Activated CD4-positive, CD25-positive, alpha-beta regulatory T cell (primary cell): ENCODE measurements at places on chromosomes 6 and 20.

- no peak for DNase-seq
Observed at GRCh38 chr6:168734523-168734922, 293.5 kb downstream of the SMOC2 start.

DNA sequence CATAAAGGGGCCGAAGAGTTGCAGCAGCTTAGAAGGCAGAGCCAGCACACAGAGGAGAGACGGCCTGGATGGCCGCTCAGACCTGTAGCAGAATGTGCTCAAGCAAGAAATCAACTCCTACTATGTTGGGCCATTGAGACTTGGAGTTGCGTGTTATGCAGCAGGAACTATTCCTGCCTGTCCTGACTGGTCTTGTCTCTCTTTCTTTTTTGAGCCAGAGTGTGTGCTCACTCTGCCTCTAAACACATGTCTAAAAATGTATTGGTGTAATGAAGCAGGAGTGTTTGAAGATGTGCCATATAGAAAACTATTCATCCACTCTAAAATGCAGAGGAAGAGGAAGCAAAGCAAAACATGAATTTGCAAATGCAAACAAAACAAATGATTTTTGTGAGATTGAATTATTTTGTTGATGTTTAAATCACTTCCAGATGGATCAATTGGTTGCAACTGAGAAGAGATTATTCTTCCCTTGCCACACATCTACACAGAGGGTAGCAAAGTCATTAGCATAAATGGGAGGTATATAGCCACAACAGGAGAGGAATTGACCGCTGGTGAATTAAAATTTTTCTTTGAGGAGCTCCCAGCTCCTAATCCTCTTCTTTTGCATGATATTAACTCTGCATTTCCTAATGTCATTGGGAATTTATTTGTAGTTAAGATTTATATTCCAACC is 20.4 kb upstream of the SYNJ2 start:
- DNase-seq, result no peak

GRCh38 chr6:146146836-146147235 is 118.0 kb downstream of the GRM1 start:
- DNase-seq, result no peak

DNA sequence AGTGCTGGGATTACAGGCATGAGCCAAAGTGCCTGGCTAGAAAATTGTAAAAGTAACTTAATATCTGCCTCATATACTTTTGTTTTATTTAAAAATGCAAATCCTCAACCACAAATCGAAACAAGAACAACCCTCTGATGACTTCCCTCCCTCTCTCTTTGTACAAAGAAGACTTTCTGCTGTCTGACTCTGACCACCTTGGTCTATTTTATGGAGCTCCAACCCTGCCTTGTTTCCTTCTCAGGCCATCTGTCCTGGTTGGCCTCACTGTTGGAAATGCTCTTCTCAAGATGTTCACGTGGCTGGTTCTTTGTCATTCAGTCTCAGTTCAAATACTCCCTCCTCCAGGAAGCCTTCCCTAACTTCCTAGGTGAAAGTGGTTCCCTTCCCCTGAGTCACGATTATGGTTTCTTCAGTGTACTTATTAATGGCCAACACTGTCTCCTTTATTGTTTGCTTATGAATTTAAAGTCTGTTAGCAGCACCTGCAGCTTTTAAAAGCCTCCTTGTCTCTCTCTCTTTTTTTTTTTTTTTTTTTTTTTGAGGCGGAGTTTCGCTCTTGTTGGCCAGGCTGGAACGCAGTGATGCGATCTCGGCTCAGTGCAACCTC is 151.5 kb upstream of the SALL4 start:
- no peak for DNase-seq

- peak; percentile 67 for DNase-seq
Observed at GRCh38 chr6:73519926-73520687, 725 bp downstream of the EEF1A1 start.

GRCh38 chr6:50361641-50362331 is 312.1 kb upstream of the DEFB112 start:
- no peak for DNase-seq

GRCh38 chr6:104887350-104887749 is 27.6 kb upstream of the HACE1 start:
- DNase-seq, result no peak

GRCh38 chr6:18527836-18528743 is 140.9 kb downstream of the RNF144B start:
- DNase-seq, result no peak

DNA sequence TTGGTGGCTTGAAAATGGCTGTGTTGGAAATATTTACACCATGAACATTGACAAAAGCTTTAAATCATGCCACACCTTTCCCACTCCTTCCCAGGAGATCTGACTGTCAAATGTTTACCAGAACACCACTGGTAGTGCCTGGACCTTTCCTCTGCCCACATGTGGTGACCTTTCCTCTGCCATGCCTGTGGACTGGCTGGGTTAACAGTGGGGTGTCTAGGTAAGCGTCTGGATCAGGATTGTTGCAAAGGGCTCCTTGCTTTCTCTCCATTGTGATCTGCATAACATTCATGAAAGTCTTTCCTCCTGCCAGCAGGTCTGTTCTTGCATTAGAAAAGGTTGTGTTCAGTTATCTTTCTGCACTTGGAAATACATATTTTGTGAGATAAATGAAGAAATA is 572.7 kb downstream of the DHX35 start:
- no peak for DNase-seq

GRCh38 chr6:168981187-168981586 is 272.5 kb downstream of the THBS2 start:
- DNase-seq, result no peak

GRCh38 chr6:4280707-4281106 is 145.3 kb upstream of the ECI2 start:
- no peak for DNase-seq

GRCh38 chr6:34249469-34250261 is 859 bp upstream of the SMIM29 start:
- no peak for DNase-seq

- no peak for DNase-seq
Observed at GRCh38 chr6:83417880-83418663, 12.8 kb downstream of the ME1 start.

- peak; percentile 37 for DNase-seq
Observed at GRCh38 chr20:62159839-62160238, 16.3 kb downstream of the SS18L1 start.

GRCh38 chr6:165552248-165552736 is 110.7 kb downstream of the PDE10A start:
- DNase-seq, result no peak

GRCh38 chr20:43955750-43956191 is 41.1 kb downstream of the TOX2 start:
- DNase-seq, result no peak

- no peak for DNase-seq
Observed at GRCh38 chr20:57071283-57071731, 195.1 kb downstream of the BMP7 start.

DNA sequence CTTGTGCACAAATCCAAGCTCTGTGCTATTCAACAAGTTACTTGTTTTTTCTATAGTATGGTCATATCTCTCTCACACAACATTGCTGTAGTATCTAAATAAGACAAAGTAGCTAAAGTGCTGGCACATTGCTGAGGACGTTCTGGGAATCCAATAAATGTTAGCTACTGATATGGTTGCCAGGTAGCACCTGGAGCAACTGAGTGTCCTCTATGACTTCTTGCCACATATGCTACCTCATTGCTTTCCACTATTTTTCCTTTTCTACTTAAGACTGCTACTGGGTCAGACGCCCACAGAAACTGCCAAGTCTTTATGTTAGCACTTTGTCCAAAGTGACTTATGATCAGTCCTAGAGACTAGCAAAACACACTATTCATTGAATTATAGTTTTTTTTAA is 85.3 kb downstream of the SYCP2 start:
- no peak for DNase-seq

DNA sequence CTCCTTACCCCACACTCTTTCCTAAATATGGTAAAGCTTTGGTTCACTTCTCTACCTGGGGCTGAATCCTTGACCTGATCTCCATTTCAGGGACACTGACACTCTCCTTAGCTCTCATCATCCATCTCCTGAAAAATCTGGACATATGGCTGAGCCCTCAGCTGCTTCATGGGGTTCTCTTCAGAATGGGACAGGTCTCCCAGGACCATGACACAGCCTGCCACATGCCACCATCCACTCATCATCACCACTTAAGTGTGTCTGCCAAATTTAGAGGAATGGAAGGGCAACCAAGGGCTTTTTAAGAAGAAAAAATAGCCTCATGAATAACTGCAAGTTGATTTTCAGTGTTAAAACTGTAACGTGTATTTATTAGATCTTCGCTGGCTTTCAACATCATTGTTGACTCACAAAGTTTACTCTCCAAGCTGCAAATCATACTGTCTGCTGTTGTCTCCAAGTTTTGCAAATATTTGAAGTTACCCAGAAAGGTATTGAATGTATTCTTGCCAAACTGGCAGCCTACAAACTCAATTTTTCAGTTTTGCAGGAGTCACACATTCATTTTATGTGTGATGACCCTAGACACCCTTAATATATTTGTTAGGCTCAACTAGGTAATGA is 41.1 kb downstream of the HS3ST5 start:
- DNase-seq, result no peak

DNA sequence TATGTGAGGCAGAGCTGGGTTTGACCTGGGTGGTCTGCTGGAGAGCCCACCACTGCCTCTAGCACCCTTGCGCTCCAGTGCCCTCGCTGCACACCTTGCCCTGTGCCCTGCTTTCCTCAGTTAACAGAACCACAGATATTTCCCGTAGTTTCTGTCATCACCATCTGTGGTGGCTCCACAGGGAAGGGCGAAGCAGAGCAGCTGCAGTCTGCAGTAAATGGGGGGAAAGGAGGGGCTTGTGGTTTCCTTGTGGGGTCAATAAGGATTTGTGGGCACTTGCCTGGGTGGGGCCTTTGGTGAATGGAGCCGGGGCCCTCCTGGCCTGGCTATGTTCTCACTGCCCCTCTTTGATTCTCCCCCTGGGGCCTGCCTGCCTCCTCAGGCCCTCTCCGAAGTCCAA is 21.2 kb upstream of the CCDC167 start:
- no peak for DNase-seq

DNA sequence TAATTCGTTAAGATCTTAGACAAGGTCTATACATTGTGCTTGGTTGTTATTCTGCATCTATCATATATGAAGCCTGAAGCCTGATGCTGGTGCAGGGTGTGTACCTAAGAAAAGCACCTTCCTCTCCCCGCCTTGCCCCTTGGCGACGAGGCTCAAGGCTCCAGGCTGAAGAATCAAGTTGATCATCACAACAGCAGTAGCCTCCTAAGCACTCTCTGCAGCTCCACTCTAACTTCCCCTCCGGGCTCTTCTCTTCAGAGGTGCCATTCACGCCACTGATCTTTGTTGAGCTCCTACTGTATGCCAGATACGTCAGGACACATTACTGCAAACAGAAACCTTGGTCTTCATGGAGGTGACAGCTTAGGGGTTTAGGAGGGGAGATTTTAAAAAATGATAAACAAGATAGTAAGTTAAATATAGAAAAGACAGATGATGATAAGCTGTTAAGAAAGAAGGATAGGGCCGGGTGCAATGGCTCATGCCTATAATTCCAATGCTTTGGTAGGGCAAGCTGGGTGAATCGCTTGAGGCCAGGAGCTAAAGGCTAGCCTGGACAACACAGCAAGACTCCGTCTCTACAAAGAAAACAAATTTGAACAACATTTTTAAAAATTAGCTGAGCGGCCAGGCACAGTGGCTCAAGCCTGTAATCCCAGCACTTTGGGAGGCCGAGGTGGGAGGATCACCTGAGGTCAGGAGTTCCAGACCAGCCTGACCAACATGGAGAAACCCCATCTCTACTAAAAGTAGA is 38.4 kb upstream of the ZNF217 start:
- no peak for DNase-seq

- no peak for DNase-seq
Observed at GRCh38 chr6:73710470-73710869, 14.5 kb downstream of the CD109 start.

DNA sequence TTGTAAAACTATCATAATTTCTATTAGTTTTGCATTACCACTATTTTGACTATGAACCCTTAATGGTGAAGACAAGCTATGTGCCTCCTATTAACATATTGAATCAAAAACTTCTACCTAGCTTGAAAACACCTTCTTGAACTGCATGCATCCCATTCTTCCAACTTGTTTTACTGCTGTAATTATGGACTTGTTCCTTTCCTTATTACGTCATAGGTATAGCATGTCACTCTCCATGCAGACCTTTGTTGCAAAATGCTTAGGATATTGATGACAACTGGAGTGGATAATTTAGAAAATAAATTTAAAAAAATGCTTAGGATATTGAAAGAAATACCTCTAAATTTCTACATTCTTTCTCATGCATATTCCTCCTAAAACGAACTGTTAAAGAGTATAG is 219.3 kb downstream of the KCNQ5 start:
- no peak for DNase-seq

DNA sequence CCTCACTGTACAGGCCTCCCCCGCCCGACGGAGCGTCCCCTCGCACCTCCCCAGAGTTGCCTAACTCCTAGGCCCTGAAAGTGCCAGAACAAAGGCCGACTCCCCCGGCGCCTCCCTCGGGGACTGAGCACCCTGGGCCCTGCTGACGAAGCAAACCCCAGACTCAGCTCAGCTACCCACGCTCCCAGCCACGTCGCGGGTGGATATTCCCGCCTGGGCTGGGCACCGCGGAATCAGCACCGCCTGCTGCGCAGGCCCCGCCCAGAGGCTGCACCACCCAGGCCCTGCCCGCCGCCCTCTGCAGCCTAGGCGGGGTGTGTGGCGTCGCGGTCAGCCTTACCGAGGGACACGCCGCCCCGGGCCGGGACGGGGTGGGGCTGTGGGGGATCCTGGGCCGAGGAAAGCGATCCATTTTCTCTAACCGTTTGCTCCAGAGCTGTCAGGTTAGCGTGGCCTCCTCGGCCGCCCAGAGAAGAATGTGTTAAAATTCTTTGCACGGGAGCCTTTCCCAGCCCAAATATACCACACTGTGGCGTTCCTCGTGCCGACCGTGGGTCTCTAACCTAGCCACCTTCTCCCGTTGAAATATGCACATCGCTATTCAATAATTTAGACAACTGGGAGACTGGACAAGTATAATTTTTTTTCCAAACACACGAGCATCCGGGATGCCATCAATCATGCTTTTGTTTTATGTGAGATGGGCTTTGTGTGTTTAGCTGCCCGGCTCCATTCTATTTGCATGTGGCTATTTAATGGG is 31.4 kb downstream of the TFAP2A start:
- DNase-seq, result no peak

DNA sequence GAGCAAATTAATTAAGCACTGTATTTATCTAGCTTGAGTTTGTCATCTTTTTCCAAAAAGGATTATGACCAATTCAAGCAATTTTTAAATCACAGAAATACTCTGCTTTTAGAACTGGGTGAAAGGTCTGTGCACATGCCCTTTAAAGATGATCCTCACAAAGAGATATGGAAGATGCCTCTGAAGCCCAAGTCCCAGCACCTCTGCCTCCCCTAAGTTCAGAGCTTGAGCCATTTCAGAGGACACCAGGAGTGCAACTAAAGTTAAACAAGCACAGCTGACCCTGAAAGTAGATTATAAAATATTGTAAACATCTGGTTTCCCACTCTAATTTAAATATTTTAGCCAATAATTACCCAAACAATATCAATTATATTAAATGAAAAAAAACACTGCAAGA is 139.5 kb upstream of the BEND6 start:
- DNase-seq, result no peak

DNA sequence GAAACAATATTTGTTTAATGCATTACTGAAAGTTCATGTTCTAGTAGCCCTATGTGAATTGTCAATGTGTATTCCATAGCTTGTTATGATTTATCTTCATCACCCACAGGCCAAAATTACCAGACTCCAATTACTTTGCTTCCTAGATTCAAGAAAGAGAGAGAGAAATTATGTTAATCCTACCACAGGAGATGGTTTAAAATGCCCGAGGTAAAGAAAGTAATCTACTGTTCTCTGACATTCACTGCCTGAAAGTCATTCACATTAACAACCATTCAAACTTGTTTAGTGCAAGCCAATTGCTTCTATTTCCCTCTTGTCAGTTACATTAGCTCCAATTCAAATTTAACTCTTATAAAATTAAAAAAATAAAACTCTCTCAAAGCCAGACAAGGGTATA is 260.4 kb upstream of the THEMIS start:
- no peak for DNase-seq
